Naive thymus-derived CD4-positive, alpha-beta T cell (primary cell): ENCODE measurements at places on chromosomes 2 and 18.

DNA sequence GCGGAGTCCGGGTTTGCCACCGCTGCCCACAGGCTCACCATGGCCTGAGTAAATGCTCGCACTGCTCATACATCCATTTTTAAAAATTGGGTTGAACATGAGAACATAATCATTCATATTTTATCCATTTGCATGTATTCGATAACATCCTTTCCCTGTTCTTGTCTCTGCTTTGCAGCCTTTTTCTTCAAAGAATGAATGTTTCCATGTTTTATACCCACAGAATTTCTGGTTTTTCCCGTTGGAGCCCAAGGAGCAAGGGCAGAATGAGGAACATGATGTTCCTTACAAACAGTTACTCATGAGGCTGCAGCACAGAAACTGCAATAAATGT lies 146.5 kb downstream of the CCDC74A start:
- DNase-seq: no peak

DNA sequence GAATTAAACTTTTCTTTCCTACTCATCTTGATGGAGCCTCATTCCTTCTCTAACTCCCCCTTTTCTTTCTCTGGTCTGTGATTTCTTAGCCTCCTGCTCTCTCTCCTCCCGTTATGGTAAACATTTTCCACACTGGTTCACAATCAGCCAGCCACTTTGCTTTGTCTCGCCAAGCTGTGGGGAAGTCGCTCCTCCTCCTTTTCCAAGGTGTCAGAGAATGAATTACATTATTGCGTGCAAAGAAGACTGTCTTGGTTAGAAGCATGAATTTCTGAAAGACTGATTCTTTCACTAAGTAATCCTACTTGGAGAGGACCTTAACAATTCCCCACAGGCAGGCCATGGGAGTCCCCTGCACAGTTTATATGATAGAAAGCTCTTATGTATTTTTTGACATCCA lies 46.1 kb downstream of the RASGRP3 start:
- no peak for DNase-seq

- DNase-seq: no peak
Measured at GRCh38 chr2:81247648-81248047, 943.1 kb upstream of the LRRTM1 start.

DNA sequence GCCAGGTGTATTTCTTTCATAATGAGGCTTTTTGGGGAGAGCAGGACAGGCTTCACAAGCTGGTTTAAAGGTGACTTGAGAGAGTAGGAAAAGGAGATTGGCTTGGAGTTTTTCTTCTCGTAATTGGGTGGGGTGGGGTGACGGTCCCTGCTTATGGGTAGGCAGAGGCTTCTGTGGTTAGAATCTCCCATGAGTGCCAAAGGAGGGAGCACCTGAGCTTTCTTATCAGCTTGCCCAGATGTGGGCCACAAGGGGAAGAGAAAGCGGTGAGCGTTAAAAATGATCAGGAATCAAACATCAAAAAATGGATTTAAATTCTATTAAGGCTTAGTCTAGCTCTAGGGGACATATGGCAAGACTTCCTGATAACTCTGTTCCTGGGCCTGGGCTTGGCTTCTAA lies 9.7 kb upstream of the PNPT1 start:
- no peak for DNase-seq

DNA sequence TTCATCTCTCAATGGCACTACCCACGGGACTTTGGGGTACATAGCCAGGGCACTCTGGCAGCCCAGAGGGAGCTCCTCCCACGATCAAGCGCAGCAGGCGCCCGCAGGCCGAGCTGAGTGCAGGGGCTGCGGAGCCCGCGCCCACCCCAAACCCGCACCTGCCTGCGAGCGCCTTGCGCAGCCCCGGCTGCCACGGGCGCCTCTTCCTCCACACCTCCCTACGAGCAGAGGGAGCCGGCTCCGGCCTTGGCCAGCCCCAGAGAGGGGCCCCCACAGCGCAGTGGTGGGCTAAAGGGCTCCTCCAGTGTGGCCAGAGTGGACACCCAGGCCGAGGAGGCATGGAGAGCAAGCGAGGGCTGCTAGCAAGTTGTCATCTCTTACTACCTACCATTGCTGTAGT lies 165.2 kb downstream of the UBE2E3 start:
- no peak for DNase-seq

- DNase-seq: no peak
Measured at GRCh38 chr2:147806846-147807245, 38.0 kb upstream of the ACVR2A start.

- no peak for DNase-seq
Measured at GRCh38 chr2:131016826-131017741, 76.2 kb downstream of the FAM168B start.

GRCh38 chr2:213157242-213157641 lies 5.8 kb upstream of the IKZF2 start:
- DNase-seq: no peak

DNA sequence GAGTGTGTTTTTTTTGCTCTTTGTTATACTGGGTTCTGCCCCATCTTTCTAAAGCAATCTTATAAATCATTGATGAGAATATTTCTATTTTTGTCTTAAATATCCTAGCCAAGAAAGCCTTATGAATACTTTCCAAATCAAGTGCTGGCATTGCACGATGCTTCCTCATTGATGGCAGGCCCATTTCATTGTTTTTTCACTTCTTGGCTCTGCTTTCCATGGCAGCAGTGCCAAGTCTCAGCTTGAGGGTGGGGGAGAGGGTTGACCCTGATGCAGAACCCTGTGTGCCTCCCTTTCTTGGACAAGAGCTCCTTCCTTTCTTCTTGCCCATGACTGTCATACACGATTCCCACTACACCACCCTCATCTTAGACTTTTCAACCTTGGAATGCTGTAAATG lies 16.7 kb upstream of the CELF4 start:
- no peak for DNase-seq

- no peak for DNase-seq
Measured at GRCh38 chr2:226213717-226214116, 585.9 kb downstream of the IRS1 start.

GRCh38 chr2:26845021-26845420 lies 2.9 kb upstream of the DPYSL5 start:
- DNase-seq: no peak

DNA sequence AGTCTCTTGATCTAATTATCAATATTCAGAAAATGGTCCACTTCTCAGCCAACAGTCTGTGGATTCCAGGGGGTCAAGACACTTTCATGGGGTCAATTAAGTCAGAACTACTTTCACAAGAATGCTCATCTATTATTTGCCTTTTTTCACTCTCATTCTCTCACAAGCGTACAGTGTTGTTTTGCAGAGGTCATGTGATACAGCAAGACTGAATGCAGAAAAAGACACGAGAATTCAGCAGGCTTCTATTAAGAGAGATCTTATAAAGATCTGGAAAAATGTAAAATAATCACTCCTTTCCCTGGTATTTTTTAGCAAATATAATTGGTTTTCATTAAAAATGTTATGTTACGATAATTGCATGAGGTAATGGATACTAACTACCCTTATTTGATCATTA lies 8.7 kb downstream of the RPRD1A start:
- DNase-seq: no peak

GRCh38 chr2:197297772-197298318 lies 12.7 kb downstream of the ANKRD44 start:
- DNase-seq: no peak

DNA sequence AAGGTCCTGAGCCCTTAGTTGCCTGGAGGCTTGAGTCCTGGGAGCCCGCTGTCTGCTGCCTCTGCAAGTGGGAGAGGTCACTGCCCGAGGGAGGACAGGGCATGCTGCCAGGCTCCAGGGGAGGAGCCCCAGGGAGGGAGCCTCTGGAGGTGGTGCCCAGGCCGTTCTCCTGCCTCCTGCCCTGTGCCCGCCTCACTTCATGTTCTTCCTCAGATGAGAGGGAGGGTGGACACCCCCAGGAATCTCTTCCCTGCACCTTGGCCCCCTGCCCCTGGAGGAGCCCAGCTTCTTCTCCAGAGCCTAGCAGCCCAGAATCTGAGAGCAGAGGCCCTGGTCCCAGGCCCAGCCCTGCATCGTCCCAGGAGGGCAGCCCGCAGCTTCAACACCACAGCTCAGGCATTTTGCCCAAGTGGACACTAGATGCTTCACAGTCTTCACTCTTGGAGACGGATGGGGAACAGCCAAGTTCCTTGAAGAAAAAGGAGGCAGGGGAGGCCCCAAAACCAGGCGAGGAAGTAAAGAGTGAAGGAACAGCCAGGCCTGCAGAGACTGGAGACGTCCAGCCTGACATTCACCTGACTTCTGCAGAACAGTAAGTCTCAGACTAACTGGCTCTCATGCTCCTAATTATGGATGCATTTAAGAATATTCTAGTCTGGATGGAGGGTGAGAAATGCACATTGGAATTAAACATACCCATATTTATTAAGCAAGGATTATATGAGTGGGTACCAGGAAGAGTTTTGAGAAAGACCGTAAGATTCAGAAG lies 12.1 kb downstream of the PSD4 start:
- DNase-seq: no peak

DNA sequence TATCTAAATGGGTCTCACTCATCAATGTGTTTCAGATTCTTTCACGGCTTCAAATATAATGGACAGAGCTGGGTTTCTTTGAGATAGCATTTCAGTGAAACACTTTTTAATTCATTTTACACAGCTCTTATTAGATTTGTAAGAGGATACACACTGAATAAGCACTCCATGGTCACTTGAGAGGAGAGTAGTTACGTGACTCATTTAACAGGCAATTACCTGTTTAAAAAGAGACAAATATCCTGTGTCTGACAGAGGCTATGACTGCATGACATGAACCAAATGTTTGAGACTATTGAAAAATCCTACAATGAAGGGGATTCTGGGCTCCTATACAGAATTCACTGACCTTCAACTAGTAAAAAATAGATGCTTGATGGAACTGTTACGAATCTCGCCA lies 786.9 kb downstream of the EPHA4 start:
- DNase-seq: no peak

- no peak for DNase-seq
Measured at GRCh38 chr2:152166633-152167032, 8.9 kb downstream of the STAM2 start.

DNA sequence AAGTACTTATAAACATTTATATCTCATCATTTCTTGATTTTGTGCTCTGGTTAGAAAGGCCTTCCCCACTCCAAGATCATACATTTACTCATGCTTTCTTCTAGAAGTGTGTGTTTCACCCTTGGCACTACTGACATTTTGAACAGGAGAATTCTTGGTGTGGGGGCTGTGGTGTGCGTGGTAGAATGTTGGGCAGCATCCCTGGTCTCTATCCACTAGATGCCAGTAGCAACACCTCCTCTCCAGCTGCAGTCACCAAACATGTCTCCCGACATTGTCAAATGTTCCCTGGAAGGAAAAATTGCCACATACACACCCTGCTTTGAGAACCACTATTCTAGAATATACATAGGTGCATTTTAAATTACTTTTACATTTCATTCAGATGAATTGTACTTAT lies 8.7 kb upstream of the TGIF1 start:
- DNase-seq: peak; percentile 24

GRCh38 chr18:80104364-80104779 lies 4.7 kb upstream of the ADNP2 start:
- DNase-seq: no peak

DNA sequence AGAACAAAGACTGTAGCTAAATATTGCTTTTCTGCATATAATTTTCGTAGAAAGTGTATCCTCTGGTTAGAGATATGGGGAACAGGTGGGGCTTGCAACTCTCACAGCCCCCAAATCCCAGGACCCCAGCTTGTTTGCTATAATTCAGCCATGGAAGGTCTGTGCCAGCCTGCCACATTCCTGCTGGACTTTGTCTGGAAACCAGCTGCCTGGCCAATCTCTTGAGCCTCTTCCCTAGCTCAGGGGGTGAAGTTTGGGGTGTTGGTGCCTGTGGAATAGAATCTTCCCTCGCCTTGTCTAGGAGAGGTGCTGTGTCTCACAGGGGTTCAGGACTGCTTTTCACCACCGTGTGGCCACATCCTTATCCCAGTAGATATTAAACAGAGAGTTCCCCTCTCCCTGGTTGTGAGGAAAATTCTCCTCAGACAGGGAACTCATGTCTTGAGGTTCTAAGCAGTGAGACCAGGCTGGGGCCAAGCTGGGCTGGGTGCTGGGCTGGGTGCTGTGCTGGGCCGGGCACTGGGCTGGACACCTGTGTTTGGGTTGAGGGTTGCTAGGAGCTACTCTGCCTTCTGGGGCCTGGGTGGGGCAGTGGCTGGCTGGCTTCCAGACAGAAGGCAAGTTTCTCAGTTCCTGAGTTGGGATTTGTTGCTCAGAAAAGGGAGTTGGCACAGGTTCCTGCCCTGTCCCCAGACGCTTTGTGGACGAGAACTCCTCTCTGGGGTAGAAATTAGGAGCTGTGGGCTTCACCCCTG lies 12.3 kb downstream of the TOGARAM2 start:
- no peak for DNase-seq

- no peak for DNase-seq
Measured at GRCh38 chr2:50773211-50773932, 258.6 kb downstream of the NRXN1 start.

GRCh38 chr2:88074854-88075292 lies 7.2 kb downstream of the SMYD1 start:
- no peak for DNase-seq

- peak; percentile 11 for DNase-seq
Measured at GRCh38 chr2:106269591-106270291, 75.6 kb upstream of the UXS1 start.

DNA sequence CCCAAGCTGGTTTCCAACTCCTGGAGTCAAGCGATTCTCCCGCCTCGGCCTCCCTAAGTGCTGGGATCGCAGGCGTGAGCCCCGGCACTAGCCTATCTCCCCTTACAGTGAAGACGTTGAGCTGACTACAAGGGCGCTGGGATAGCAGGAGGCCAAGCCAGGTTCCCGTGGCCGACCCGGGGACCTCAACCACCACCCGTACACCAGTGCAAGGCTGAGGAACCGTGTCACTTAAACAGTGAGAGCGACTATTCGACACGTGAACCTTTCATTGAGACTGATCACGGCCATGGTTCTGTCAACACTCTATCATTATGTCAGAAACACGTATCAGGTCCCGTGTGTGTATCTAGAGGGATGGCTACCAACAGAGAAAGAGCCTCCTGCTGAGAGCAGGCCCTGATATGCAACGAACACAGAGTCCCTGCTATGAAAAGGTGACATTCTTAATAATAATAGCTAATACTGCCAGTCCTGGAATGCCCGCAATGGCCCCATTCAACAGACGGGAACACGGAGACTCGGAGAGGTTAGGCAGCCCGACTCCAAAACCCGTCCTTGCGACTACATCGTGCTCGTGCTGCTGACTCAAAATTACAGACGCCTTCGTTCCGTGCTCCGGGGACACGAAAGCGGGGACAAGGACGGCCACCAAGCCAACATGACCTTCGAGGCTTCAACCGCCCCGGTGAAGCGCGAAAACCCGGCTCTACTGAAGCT lies 833 bp downstream of the AFG3L2 start:
- DNase-seq: peak; percentile 5

GRCh38 chr18:11946756-11947155 lies 34.6 kb upstream of the IMPA2 start:
- DNase-seq: no peak
